Right ventricle myocardium inferior (tissue), 1 donor: ENCODE measurements at places on chromosomes 5 and 9. TPM values are rescaled to one million over a fixed set of nuclear protein-coding genes. Genes with fewer than 3 reads are reported as not detected.

The PCDHGA12 gene
- total RNA-seq: 6.5 TPM

The GAPT gene
- total RNA-seq: 0.92 TPM

The CDH6 gene
- 3.3 TPM for total RNA-seq

The CXCL14 gene
- 1.8 TPM for total RNA-seq

The ADAMTSL2 gene
- 9.5 TPM for total RNA-seq

The ANKRD34B gene
- not detected for total RNA-seq

DNA sequence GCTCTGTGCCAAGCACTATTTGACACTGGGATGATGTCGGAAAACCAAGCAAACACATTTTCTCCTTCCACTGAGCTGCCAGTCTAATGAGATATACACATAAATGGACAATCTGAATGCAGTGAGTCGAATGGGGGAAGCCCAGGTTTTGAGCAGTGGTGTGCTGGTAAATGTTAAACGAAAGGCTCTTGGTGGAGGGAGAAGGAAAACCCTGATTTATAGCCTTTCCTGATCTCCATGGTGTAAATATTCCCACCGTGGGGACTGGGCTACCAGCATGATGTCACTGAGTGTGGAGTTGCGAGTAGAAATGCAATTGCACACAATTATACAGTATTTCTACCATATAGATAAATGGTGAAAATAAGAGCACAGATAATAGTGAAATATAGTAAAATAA is 5.0 kb upstream of the GSN start:
- no peak for DNase-seq

DNA sequence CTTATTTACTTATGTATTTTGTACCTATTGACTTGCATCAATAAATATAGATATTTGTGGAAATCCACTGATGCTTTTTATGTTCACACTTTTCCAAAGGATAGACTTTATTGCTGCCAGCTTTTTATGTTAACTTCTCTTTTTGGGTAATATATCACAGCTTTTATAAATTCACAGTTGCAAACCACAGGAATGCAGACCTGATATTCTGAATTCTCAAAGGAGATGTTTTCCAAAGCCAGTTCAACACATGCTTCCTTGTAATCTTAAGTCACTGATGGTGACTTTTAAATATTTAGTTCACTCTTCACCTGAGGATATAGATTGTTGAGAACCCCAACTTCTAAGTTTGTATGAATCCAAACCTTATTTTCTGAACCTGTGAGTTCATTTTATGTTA is 223.4 kb upstream of the PRR16 start:
- no peak for DNase-seq

DNA sequence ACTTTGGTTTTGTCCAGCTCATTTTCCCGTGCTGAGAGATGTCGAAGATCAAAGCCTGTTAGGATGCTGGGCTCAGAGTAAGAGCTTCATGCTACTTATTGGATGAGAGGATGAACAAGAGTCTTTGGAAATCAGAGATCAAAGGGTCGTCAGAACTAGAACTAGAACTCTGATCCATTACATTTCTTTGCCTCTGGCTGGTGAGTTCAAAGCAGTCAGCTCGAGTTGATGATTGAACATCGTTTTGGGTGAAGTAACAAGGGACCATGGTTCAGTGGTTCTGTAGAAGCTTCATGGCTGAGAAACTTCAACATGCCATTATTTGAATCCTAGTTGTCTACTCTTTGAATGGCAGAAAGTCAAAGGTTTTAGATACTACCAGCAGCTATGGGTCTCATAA is 320.3 kb downstream of the ARHGEF28 start:
- no peak for DNase-seq

DNA sequence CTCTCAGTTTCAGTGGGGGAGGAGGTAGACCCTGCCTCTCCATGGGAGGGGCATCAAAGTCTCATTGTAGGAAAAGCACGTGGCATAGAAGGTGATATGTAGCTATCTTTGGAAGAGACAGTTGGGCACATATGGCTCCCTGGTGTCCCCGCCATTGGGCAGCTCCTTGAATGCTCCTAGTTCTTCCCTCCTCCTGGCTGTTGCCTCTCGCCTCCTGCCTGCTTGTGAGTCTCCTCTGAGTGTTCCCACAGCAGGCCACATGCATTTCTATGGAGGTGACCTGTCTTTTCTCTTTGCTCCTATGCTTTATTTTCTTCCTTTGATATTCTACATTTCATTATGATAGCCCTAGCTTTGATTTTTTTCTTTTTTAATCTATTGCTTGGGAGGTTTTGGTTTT is 138.5 kb downstream of the ARHGAP26 start:
- no peak for DNase-seq

GRCh38 chr5:71880536-71880935 is 161.5 kb downstream of the CARTPT start:
- no peak for DNase-seq

GRCh38 chr5:110048491-110048890 is 358.8 kb downstream of the MAN2A1 start:
- DNase-seq: no peak

DNA sequence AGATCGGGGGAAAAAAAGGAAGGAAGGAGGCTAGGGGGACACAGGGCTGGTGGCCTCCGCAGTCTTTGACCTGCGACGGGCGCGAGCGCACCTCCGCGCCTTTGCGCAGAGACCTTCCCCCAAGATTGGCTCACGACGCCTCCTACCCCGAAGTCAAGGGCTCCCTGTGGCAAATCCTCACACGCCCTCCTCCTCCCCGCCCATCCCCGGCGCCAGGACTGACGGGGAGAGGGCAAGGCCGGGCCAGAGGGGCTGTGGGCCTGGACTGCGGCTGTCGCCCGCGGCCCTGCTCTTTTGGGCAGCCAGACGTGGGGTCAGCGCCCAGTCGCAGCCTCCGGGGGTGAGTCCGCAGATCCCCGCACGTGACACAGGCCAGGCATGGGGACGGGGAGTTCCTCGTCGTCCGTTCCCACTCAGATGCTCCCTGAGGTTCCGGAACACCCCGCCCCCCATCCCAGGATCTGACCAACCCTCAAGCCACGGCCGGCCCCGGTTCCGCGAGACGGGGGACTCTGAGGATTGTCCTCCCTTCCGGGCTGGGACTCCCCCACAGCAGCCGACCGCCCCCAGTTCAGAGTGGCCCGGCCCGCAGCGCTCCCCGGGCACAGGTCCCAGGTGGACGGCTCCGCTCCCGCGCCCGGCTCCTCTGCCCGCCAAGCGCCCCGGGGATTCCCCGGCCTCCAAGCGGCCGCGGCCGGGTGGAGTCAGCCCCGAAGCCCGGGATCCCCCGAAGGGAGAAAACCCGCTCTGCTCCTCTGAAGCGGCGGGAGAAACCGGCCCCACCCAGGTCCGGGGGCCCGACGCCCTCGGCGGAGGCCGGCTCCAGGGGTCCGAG is 543 bp upstream of the ANKRD33B start:
- DNase-seq: no peak

DNA sequence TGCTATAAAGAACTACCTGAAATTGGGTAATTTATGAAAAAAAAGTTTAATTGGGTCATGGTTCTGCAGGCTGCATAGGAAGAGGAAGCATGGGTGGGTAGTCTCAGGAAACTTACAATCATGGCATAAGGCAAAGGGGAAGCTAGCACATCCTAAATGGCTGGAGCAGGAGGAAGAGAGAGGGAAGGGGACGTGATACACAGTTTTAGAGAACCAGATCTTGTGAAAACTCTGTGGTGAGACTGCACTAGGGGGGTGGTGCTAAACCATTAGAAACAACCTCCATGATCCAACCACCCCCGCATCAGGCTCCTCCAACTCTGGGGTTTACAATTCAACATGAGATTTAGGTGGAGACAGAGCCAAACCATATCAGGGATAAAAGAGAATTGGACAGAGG is 624.2 kb downstream of the PRR16 start:
- no peak for DNase-seq

DNA sequence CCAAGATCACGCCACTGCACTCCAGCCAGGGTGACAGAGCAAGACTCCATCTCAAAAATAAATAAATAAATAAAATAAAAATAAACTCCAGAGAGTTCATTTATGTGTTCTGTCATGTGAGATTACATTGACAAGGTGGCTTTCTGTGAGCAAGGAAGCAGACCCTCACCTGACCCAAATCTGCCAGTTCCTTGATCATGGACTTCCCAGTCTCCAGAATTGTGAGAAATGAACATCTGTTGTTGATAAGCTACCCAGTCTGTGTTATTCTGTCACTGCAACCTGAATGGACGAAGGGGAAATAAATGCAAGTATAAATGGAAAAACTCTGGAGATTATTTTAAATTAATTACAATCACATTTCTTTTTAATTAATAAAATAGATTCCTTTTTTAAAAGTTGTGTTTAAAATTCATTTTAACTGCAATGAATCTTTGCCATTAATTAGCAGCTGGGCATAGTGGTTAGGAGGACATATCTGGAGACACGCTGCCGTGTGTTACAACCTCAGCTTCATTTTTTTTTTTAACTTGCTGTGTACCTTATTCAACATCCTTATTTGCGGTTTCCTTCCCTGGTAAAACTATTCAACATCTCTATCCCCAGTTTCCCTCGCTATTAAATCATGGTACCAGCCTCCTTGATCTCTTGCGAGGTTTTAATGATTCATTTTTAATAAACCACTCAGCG is 376.4 kb downstream of the CHSY3 start:
- no peak for DNase-seq

GRCh38 chr9:88219601-88220000 is 81.3 kb upstream of the SPATA31C2 start:
- no peak for DNase-seq

GRCh38 chr5:74631081-74631953 is 9.2 kb downstream of the ENC1 start:
- no peak for DNase-seq

DNA sequence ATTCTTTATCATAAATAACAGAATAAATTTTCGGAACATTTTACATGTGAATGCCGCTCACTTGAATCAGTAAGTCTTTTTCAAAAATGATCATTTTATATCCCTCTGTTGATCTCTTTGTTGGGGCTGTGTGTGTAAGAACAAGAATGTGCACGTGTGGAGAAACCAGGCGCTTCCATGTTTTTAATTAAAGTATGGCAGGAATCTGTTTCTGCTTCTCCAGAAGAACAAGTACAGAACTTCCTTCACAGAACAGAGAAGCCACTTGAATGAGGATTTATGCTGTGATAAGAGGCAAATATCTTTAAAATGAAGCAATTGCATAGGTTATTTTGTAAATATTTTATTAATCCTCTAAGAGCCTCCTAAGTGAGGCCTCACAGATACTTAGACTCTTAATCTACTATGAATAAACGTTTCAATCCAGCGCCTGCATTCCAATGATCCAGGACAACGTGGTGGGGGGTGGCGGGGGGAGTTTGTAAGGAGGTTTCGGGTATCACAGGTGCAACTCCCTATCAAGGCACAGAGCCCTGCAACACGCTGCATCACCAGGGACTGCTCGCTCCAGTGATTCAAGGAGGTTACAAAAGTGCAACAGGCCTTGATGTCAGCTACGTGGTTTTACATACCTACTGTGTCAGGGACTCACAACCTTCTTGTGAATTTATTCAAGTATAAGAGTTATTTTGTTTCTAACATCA is 409.2 kb downstream of the BNC2 start:
- DNase-seq: no peak

DNA sequence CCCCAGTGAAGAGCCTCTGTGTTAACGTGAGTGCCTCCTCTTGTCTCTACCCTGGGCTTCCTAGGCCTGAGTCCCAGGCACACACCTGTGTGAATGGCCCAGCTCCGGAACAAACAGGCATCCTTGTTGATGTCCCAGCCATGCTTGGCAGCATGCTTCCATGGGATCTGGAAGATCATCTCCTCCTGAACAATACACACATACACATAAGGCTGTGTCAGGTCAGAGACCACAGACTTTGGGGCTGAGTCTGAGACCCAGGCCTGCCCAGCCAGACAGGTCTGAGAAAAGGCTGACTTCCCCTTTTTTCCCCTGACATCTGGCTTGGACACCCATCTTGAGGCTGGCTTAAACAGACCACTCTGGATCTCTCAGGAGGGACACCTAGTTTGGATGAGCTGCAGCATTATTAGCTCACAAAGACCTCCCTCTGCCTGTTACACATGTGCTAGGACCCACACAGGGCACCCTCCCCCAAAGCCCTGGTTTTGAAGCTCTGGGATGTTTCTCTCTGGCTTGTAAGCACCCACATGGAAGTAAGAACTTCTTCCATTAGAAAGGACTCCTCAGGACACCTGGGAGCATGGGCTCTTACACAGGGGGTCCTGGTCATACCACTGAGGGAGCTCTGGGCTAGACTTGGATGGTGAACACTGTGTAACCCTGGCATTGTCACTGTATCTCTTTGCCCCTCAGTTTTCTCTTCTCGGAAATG is 2.6 kb downstream of the IRF1 start:
- no peak for DNase-seq

DNA sequence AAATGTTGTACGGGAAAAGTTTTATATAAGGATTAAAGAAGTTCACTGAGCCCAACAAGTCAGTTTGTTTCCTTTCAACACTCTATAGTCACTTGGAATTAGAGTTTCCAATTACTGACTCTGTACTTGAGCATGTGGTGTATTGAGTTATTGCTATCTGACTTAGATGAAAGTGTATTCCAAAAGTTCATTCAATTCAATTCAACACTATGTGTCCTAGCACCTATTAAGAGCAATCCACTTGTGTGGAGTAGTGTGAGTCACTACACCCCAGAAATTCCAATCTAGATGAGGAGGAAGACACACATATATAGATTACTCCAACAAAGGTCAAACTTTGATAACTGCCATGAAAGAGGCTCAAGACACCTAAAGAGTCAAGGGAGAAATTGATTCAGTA is 98.2 kb upstream of the SLCO6A1 start:
- DNase-seq: no peak

- no peak for DNase-seq
Observed at GRCh38 chr9:14511452-14511851, 181.8 kb downstream of the ZDHHC21 start.

DNA sequence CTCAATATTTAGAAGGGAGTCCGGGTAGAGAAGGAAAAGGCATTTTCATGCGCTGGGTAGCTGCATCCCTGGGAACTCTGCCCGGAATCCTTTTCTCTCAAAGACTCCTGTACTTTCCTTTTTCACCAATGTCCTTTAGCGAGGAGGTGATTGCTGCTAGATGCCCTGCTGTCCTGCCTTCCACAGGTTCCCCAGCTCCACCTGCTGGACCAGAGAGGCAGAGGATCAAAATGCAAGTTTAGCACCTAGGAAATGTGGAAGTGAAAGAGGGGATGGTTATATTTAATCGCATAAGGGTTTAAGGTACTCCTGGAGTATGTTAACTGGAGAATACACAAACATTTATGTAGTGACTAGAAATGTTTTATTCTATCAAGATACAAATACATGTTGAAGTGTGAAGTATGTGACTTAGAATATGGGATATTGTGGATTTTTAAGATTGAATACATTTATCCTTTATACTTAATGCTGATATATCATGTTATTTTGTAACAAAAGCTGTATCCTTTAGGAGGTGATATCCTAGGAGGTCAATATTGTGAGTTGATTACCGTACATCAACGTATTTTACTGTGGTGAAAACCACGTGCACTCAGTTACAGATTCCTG is 145.7 kb downstream of the ARHGAP26 start:
- DNase-seq: no peak

GRCh38 chr9:120383999-120384924 is 195.7 kb downstream of the CDK5RAP2 start:
- DNase-seq: no peak

DNA sequence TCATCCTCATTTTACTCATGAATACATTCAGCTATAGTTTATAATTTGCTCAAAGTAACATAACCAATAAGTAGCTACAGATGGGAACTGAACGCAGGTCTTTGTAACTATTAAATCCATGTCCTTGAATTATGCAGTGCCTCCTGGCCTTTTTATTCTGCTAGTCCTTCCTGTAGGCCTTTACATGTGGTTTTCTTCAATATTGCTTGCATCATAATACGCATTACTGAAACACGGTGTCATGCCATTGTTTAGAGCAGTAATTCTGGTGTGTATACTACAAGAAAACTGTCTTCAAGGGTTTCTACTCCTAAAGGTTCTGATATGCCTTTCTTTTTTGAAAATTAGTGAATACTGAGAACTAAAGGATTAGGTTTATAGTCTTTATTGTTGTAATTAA is 20.7 kb downstream of the CWC27 start:
- no peak for DNase-seq
